NK-92 treated with Interleukin-12 subunit alpha and Interleukin-12 subunit beta, amount 100 ng/mL, for 24 hours (cell line): ENCODE measurements at places on chromosomes 12 and 14.

GRCh38 chr14:100165376-100165775, 5.9 kb upstream of the DEGS2 start:
- DNase-seq: no peak

- no peak for DNase-seq
These were observed 23.8 kb upstream of the LRTM2 start for GRCh38 chr12:1796515-1797010.

- DNase-seq: no peak
These were observed 973.3 kb upstream of the TMEM132C start for GRCh38 chr12:127293507-127294310.

- DNase-seq: no peak
These were observed 131.2 kb downstream of the KCNH5 start for GRCh38 chr14:62914025-62914424.

DNA sequence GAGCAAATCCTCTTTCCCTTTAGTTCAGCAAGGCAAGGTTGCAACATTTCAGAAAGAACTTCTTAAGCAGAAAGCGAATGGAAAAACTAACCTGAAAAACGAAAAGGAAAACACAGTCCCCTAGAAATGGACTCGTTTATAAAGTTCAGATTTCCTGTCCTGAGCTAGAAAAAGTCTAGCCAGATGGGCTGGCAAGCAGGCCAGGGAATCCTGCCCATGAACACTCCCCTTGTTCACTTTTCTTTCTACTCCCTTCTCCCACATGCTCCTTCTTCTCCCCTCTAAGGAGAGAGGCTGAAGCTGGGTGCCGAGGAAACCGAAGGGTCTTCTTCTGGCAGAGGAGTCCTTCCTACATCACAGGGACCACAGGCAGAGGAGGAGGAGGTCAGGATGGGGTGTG, 27.1 kb downstream of the LTBP2 start:
- DNase-seq: no peak

GRCh38 chr14:57796556-57796955, 69.3 kb downstream of the SLC35F4 start:
- no peak for DNase-seq

DNA sequence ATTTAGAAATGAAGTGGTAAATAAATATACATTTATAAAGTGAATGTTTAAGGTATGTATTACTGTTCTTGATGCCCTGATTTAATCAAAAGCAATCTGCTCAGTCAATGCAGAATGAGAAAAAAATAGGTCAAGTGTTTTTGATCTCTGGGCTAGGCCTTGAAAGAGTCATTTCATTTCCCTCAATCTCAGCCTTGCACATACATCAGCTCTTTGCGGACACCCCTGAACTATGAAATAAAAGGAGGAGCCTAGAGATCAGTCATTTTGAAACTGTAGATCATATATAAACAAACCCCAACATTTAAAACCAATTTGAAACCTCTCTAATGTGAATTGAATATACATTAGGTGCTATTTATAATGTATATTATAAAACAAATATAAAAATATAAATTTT, 42.5 kb downstream of the ATG2B start:
- no peak for DNase-seq

- DNase-seq: no peak
These were observed 25.7 kb upstream of the SEL1L start for GRCh38 chr14:81559385-81559784.

DNA sequence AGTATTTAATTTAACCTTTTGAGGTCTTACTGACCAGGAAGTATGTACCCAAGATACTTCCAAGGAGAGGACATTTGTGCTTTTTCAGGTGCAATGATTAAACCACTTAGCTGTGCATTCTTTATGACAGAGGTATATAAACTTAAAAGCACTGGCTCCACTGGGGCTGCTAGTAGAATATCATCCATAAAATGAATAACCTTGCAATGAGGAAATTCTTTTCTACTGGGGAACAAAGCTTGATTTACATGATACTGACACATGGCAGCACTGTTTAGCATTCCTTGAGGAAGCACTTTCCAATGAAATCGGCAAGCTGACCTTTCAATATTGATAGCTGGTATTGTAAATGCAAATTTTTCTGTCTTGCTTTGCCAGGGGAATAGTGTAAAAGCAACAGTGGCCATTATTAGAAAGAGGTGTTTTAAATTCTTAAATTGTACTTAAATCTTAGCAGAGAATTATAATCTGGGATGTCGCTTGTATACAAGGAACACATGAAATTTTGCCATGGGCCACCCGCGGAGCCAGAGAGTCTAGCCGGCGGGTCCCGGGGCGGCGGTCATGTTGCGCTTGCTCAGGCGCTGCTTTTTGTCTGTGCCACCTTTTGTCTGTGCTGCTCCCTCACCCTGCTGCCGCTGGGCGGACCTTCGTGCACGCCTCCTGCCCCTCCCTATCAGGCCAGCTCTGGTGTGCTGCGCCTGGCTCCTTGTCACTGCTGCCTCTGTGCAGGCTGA, 20.9 kb upstream of the BLTP3B start:
- no peak for DNase-seq

- DNase-seq: no peak
These were observed 2.6 kb upstream of the NOS1 start for GRCh38 chr12:117363953-117364486.

DNA sequence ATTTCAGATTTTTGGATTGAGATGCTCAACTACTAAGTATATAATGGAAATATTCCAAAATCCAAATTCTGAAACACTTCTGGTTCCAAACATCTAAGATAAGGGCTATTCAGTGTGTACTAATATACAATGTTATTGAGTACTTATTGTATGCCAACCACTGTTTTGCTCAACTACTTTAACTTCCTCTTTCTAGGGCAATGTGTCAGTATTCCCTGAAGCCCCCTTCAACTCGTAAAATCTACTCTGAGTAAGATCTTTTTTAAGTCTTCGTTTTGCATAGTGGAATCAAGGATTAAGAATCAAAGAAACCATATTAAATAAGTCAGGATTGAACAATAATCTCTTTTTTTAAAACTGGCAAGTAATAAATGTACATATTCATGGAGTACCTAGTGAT, 45.5 kb downstream of the SPATA7 start:
- no peak for DNase-seq
